ENCODE measurements at places on chromosomes 6 and 20.

- DNase-seq: no peak
Measured at GRCh38 chr6:142478117-142478516, 176.3 kb downstream of the ADGRG6 start.

DNA sequence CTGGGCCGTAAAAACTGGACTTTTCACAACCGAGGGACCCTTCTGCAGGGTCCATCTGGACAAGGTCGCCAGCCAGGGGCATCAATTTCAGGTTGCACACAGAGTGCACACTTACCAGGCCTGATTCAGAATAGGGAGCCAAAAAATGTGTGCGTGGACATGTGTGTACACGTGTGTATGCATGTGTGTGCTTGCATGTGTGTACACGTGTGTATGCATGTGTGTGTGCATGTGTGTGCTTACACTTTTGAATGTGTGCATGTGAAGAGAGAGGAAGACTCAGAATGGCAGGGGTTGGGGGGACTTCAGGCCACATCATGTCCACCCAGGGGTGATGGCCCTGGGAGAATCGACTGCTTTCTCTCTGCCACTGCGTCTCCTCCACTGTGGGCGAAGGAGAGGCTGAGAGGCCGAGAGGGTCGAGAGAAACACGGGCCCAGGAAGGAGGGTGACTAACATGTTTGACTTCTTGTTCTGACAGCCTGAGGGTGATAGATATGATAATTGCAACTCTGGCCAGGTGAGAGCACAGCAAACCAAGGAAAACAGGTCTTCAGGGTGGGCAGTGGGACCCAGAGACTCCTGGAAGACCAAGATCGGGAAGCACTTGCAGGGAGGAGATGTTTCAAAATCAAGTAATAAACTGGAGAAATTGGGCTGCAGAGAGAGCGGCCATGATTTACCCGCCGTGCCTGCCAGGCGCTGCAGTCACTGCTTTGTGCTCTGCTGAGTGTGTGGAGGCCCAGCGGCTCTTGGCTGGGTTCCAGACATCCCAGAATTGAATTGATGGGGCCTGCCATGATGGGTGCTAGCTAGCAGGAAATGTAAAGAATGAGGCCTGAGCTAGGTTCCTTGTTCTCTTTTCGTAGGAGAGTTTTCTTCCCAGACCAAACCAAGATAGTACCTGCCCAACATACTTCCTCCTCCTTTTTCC, 310.8 kb downstream of the QKI start:
- no peak for DNase-seq

- no peak for DNase-seq
Measured at GRCh38 chr6:10756085-10756484, 8.5 kb downstream of the TMEM14B start.

GRCh38 chr6:139568956-139569538, 194.6 kb upstream of the CITED2 start:
- DNase-seq: no peak

DNA sequence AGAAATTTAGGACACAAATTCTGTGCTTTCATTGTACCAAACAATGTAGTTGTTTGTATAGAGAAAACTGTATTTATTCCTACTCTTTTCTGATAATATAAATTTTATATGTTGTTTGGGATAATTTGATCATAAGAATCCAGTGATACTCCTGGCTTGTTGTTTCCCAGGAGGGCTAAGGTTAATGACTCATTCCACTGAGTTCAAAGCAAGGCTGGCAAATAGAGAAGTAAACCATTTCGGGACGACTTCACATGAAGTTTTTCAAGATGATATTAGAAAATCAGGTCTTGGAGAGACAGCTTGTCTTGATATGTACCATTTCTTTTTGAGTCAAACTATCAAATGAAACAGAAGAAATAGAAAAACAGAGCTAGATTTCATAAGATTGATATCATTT, 326.1 kb upstream of the CNR1 start:
- no peak for DNase-seq

- DNase-seq: no peak
Measured at GRCh38 chr6:139931747-139932146, 557.3 kb upstream of the CITED2 start.

GRCh38 chr20:57610261-57610952, 9.8 kb downstream of the ZBP1 start:
- no peak for DNase-seq

GRCh38 chr6:108684771-108685329, 124.1 kb downstream of the FOXO3 start:
- DNase-seq: no peak

- DNase-seq: no peak
Measured at GRCh38 chr6:137230547-137230946, 11.4 kb upstream of the IFNGR1 start.

DNA sequence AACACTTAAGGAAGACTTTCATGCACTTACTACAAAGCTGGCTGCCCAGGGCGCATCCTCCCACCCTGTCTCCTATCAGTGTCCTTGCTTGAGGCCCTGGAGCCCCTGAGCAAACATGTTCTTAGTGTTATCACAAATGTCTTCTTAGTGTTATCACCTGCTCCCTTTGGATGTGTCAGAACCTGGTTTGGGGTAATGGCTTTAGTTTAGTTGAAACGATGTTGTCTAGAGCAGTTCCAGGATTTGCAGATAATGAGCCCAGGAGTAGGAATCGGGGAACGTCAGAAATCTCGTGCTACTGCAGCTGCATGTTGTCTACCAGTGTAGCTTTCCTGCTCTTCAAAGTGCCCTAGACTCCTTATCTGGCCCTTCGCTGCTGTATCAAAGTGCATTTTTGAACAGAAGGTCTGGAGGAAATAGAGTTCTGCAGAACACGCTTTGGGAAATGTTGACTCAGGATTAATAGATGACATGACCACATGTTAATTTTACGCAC, 69.6 kb downstream of the PHACTR2 start:
- DNase-seq: no peak

GRCh38 chr6:130697271-130697994, 129.8 kb upstream of the SMLR1 start:
- no peak for DNase-seq

GRCh38 chr6:164889980-164890379, 419.4 kb downstream of the C6orf118 start:
- DNase-seq: no peak

GRCh38 chr6:119346450-119346849, 3.1 kb downstream of the MAN1A1 start:
- no peak for DNase-seq

- no peak for DNase-seq
Measured at GRCh38 chr6:75528423-75528822, 34.8 kb upstream of the FILIP1 start.

DNA sequence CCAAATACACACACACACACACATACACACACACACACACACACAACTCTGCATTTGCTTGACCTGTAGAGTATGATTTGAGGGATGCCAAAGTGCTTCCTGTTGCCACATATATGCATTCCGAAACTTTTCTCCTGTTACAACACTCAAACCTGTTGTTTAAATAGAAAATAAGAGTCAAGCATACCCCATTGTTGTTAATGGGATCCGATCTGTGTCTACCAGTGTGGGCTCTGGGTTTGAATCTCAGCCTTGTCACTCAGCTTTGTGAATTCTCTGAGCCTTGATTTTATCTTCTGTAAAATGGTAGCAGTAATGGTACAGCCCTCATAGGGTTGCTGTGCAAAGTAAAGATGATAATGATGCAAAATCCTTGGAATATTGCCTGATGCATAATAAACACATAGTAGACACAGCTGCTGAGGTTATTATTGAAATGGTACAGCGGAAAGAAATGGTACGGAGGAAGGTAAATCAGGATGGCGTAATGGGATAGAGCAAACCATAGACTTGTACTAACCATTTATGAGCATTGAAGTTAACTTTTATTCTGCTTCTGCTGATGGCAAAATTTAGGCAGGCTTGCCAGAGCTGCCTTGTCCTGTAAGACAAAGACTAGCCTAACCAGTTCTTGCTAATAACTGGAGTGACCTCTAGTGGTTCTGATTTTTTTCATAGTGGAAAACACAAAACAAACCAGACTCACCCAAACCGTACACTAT, 113.5 kb upstream of the PHACTR1 start:
- no peak for DNase-seq

GRCh38 chr6:92534109-92534508, 885.2 kb downstream of the EPHA7 start:
- DNase-seq: no peak

- no peak for DNase-seq
Measured at GRCh38 chr6:114342826-114343781, at the start of gene HS3ST5. TSS of gene HS3ST5 (minus strand) at chr6:114343023. CDS start at chr6:114062845, 280,178 bp downstream.

DNA sequence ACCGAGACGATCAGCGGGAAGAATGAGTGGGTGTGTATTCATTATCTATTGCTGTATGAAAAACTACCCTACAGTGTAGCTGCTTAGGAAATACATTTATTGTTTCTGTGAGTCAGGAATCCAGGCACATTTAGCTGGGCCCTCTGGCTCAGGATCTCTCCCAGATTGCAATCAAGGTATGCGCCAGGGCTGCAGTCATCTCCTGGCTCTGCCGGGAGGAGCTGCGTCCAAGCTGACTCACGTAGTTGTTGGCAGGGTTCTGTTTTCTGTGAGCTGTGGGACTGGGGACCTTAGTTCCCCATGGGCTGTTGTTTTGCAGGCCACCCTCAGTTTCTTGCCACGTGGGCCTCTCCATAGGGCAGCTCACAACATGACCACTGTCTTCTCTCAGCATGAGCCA, 68.2 kb upstream of the FUCA2 start:
- no peak for DNase-seq

DNA sequence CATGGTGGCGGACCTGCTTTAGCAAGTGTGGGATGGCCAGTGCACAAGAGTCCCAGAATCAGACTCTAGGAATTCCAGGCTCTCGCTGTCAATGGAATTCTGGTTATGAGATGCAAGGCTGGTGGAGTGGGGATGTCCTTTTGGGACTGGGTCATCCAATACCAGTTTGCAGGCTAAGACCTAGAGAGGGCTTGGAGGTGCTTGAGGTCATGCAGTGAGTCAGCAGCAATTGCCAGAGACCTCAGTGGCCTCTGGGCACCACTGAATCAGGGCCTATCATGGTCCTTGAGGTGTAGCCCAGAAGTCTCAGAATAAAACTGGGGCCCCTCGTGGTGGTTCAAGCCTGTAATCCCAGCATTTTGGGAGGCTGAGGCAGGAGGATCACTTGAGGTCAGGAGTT, 1.4 kb upstream of the SCRT2 start:
- no peak for DNase-seq

- DNase-seq: no peak
Measured at GRCh38 chr6:13952101-13952500, 27.3 kb downstream of the RNF182 start.

- DNase-seq: no peak
Measured at GRCh38 chr6:46935687-46936086, 13.9 kb upstream of the ADGRF5 start.

DNA sequence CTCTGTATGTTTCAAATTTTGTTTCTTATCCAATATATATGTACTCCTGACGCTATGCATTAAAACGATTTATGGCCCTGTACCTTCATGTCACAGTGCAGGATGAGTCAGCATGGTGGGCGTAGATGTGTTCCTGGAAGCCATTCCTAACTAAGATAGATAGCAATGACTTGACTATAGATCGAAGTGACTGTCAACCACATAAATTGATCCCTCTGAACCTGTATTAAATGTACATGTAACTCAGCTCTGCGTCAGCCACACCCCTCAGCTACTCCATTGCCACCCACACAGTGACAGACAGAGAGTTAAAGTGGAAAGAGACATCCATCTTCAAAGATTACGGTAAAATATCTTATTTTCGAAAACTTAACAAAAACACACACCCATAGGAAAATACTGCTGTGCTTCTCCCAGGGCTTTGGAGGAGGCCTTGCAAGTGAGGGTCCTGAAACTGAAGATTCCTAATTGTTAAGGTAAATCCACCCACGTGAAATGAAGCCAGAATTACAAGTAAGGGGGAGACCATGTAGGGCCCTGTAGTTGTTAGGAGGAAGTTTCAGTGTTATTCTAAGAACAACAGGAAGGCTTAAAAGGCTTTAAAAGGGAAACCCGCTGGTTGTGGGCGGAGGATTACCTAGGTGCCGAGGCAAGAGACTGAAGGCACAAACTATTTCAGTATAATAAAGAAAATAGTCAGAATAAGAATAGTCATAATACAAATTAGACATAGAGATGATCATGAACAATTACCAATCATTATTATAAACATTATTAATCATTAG, 10.3 kb upstream of the RAD21L1 start:
- no peak for DNase-seq

DNA sequence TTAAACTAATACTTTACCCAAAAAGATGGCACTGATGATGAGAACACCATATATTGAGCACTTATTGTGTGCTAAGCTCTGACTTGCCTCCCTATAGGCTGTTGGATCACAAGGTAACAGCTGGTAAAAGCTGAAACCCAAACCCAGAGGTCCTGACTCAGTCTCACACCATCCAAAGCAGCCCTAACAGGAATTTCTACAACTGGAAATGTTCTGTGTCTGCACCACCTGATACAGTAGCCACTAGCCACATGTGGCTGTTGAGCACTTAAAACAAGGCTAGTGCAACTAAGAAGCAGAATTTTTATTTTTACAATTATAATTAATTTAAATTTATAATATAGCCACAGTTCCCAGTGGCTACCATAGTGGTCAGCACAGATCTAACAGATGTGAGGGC, 15.6 kb upstream of the MATN4 start:
- DNase-seq: no peak

- DNase-seq: no peak
Measured at GRCh38 chr6:31574106-31575061, 981 bp upstream of the TNF start.

DNA sequence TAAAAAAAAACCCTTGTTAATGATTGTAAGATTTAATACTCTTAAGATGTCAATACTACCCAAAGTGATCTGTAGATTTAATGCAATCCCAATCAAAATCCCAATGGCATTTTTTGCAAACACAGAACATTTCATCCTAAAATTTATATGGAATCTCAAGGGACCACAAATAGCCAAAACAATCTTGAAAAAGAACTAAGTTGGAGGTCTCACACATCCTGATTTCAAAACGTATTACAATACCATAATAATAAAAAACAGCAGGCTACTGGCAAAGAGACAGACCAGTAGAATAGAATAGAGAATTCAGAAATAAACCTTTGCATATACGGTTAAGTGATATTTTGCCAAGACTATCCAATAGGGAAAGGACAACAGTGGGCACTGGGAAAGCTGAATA, 331.9 kb upstream of the JARID2 start:
- no peak for DNase-seq

- DNase-seq: no peak
Measured at GRCh38 chr20:9884666-9885065, 45.8 kb upstream of the PAK5 start.

DNA sequence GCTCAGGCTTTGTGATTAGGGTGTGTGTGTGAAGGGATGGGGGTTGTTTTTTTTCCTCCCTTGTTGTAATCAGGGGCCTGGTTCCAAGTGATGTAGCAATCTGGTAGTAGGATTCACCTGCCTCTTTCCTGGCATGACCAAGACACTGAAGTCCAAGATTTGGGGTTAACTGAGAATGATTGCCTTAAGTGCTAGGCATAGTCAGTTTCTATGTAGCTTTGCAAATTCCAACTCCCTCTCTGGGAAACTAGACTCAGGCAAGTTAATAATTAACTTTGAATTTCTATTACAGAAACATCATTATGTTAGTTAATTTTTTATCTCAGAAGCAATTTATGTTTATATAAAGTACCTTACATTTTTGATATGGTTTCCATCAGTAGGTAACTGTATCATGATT, 43.6 kb downstream of the NUS1 start:
- DNase-seq: no peak

- DNase-seq: no peak
Measured at GRCh38 chr6:100210137-100211117, 216.4 kb upstream of the MCHR2 start.
